ENCODE measurements at places on chromosomes 5 and 9. TPM values are rescaled to one million over a fixed set of nuclear protein-coding genes. Genes with fewer than 3 reads are reported as not detected.

The DENND4C gene
- 28.9 TPM for total RNA-seq

The PCDHB3 gene
- total RNA-seq, result 1.1 TPM

DNA sequence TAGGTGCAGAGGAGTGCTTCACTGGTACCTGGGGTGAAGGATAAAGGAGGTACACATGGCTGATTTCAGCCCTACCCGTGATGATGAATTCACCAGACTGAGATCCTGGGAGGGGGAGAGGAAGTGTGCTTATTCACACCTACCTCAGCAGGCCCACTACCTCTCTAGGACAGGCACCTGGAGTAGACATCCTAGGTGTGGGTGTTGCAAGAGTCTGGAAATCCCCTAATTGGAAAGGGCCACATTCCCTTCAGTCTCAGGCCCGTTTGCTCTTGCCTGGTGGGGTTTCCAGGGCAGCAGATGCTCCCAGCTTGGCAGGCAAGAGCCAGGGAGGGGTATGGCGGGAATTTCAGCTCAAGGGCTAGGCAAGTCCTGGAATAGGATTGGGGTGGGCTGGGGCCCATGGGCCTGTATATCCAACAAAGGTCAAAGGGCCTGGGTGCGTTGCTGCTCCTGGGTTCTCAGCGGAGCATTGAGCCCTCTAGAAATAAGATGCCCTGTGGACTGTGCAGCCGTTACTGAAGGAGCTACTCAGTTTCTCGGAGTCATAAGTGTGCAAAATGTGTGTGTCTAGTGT, 5.8 kb upstream of the CCL21 start:
- H3K27ac ChIP-seq, result no peak overlapping the region
- peaks cover 4% of the 10 kb centered on the region for H3K27me3 ChIP-seq
- no peaks in the 10 kb centered on the region for H3K4me1 ChIP-seq

DNA sequence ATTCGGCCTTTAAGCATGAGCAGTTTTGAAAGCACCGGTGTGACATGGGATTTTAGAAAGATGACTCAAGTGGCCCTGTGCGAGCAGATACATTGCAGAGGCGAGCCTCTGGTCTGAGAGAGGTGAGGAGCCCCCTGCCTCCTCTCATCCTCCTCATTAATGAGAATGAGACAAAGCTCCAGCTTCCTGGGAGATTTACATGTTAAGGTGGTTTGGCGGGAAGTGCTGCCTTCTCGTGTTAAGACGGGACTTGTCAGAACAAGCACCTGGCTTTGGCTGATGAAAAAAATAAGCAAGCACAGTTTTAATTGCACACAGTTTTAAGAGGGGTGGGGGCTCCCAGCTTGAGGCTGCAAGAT, 68.1 kb downstream of the ACTL7B start:
- no peaks in the 10 kb centered on the region for H3K36me3 ChIP-seq
- H3K4me3 ChIP-seq, result no peak overlapping the region
- H3K27ac ChIP-seq, result no peak overlapping the region
- H3K27me3 ChIP-seq, result no peaks in the 10 kb centered on the region
- DNase-seq, result no peak
- peaks cover 27% of the 10 kb centered on the region for H3K4me1 ChIP-seq

DNA sequence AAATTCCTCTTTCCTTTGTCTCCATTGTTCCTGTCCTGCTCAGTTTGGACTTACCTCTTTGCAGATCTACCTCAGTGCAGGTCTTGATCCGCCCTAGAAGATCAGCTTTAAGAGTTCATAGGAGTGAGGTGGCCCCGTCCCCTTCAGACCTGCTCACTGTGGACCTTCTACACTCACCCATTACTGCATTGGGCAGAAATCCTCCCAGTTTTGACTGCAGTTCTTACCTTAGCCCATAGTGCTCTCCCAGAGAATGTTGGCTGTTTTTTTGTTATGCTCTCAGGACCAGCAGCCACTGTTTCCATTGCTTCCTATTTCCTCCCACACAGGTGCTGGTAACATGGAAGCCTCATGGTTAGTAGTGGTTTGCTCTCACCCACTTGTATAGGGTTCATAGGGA, 63.3 kb downstream of the GALNT10 start:
- no peak overlapping the region for H3K4me3 ChIP-seq
- H3K27ac ChIP-seq, result no peak overlapping the region
- H3K36me3 ChIP-seq, result no peaks in the 10 kb centered on the region
